ENCODE measurements at places on chromosomes 2 and 18.

GRCh38 chr2:182852090-182852489 lies 14.3 kb downstream of the FRZB start:
- DNase-seq = no peak

- no peak for DNase-seq
Observed at GRCh38 chr18:49756671-49757362, 56.5 kb downstream of the ACAA2 start.

DNA sequence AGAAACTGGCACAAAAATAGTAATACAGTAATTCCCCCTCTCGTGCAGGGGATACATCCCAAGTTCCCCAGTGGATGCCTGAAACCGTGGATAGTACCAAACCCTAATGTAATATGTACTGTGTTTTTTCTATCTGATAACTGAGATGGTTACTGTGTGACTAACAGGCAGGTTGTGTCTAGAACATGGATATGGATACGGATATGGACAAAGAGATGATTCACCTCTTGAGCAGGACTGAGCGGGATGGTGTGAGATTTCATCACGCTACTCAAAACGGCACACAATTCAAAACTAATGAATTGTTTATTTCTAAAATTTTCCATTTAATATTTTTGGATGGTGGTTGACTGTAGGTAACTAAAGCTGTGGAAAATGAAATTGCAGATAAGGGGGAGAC lies 3.4 kb downstream of the MBD1 start:
- no peak for DNase-seq

DNA sequence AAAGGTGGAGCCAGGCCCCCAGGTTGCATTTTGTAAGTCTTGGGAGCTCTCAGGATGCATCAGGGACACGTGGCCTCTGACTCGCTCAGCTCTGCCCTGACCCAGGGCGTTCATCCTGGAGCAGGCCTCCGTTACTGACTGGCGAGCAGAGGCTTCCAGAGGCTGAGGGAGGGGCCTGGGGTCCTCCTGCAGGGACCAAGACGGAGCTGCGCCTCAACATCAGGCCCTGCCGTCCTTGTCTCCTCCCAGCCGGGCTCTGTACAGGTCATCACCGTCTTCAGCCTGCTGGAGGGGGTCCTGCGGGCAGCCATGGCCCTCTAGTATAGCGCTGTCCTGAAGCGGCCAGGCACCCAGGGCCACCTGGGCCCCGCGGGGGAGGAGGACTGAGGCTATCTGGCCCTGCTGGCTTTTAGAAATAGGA lies 10.2 kb upstream of the ALPP start:
- no peak for DNase-seq

GRCh38 chr2:236747426-236747825 lies 177.8 kb downstream of the ACKR3 start:
- DNase-seq = no peak

- no peak for DNase-seq
Observed at GRCh38 chr18:50826027-50826426, 6.2 kb upstream of the MRO start.

- no peak for DNase-seq
Observed at GRCh38 chr2:212145121-212145520, 393.5 kb downstream of the ERBB4 start.
